ENCODE measurements at places on chromosomes 3 and 15.

- DNase-seq: no peak
Observed at GRCh38 chr3:29789686-29790085, 508.8 kb downstream of the RBMS3 start.

- DNase-seq: no peak
Observed at GRCh38 chr3:17942856-17943255, 200.4 kb upstream of the TBC1D5 start.

DNA sequence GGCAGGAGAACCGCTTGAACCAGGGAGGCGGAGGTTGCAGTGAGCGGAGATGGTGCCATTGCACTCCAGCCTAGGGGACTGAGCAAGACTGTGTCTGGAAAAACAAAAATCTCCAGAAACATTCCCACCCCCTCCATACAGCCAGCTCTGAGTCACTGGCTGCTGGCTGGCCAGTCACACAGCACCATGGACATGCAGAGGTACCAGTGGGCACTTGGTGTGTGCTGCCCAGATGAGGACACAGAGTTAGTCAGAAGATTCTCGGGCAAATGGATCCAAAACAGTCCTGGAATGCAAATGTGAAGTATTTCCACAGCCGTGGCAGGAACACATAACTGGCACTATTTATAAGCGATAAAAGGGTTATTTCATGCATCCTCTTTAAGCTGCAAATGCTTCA lies 44.6 kb downstream of the BDH1 start:
- no peak for DNase-seq

GRCh38 chr15:91870876-91871537 lies 17.5 kb downstream of the SLCO3A1 start:
- DNase-seq: no peak

DNA sequence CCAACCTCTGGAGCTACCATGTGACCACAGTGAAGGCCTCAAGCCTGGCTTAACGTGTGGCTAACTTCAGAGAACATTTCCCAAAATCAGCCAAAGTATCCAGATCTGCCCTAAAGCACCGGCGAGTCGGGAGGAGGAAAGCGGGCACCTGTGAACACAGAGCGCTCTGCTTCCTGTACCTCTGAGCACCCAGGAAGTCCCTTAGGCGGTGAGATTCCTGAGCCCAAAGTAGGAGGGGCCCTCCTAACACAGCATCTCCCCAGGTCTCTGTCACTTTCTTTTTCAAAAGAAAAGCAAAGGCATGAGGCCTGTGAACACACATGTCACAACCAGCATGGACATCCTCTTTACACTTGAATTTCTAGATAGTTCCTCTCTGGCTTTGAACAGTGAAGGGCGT lies 944 bp upstream of the EIF4E3 start:
- no peak for DNase-seq

- DNase-seq: no peak
Observed at GRCh38 chr15:60649845-60650548, 171.1 kb upstream of the ICE2 start.

DNA sequence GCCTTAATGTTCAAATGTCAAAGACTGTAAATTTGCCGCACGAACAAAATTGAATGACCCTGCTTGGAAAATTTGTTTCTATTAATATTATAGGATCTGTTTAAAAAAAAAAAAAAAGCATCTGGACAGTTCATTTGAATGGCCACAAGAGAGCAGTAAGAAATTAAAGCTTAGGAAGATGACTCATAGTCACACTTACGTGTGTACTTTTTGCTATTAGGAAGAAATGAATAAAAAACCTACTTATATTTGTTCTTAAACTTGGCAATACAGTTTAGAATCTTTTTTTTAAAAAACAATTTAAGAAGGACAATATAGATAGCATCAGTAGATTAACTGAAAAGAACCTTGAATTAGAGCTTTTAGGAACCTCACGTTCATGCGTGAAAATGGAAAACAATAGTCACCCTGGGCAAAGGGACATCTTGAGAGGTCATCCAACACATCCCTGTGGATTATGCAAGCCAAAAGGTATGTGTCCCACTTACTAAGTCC lies 621.8 kb downstream of the MECOM start:
- no peak for DNase-seq

DNA sequence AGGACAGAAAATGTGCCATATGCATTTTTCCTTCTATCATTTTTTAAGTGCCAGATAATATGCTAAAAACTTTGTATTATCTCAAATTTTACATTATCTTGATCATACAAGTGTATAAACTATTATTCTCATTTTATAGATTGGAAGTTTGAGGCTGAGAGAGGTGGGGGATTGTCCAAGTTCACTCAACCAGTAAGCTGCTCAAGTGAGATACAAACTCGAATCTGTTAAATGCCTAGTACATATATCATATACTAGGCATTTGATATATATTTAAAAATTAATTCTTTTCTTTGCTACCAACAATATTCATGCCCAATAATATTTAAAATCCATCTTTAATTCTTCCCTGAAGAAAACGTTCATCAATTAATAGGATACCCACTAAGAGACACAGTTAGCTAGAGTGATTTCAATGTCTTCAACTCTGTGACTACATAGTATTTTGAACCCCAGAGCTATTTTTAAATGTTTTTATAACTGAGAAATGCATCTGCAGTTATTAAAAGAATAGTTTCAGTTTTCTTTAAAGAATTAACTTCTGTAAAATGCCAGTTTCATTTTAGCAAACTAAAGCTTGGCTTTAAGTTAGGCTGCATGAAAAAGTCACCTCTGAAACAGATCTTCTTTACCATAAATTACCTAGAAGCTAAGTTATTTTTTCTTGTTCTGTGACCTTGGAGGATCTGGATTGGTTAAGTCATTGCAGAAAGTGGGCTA lies 40.4 kb downstream of the IQCB1 start:
- DNase-seq: no peak
